CD4-positive, CD25-positive, alpha-beta regulatory T cell (primary cell): ENCODE measurements at places on chromosomes 3 and 15.

DNA sequence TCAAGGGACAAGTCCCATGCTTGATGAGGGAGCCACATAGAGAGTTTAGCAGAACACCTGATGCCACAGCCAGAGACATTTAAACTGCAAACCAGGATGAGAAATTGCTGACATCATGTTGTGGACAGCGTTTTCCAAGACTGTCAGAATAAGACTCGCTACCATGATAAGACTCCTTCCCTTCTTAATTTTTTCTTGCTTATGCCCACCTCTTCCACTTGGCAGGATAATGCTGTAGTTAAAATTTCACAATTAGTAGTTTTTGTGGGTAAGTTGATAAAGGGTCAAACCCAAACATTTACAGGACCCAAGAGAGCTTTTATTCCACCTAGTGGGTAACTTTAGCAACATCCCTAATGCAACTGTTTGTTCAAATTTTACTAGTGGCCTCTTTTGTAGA is 3.0 kb upstream of the PIAS1 start:
- DNase-seq, result no peak

DNA sequence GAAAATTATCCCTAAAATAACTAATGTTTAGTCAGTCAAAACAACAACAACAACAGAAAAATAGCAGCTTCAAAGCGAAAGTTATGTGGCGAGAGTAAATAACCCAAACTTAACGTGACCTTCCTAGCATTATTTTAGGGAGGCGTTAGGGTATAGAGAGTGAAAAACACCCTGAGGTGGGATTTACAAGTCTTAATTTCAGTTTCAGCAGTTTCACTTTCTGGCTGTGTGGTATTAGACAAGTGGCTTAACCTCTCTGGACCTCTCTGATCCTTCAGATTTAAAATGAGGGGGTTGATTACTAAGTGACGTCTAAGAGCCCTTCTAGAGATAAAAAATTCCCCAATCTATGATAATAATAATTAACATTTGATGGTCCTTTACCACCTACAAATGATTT is 291.2 kb downstream of the ZBTB20 start:
- no peak for DNase-seq

DNA sequence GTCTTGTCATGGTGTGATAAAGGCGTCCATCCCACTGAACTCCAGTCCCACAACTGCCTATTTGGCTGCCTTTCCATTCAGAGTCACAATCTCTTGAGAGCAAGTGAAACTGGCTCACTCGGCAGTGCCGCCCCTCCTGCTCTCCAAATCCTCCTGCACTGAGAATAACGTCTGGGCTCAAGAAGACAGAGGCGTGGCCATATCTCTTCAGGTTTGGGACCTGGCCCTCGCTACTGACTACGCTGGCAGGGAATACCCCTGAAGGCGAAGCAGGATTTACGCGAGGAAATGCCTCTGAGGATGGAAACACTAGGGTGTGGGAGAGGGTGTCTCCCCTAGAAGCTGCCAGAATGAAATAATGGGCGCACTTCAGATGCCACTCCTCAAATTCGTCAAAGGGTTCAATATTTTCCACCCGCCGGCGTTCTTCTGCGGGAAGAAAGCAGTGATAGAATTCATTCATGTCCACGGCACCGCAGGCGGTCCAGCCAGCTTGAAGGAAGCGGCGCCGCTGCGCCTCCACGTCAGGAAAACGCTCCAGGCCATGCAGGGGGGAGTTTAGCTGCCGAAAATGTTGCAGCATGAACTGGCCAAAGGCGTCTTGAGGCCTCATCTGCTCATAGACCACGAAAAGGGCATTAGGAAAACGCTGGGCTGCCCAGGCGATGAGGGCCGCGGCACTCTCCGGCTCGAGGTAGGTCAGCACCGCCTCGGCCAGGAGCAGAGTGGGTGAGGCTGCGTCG is 985 bp downstream of the LCMT2 start:
- DNase-seq, result peak; percentile 8

GRCh38 chr3:14555835-14556234 is 15.7 kb upstream of the GRIP2 start:
- no peak for DNase-seq

DNA sequence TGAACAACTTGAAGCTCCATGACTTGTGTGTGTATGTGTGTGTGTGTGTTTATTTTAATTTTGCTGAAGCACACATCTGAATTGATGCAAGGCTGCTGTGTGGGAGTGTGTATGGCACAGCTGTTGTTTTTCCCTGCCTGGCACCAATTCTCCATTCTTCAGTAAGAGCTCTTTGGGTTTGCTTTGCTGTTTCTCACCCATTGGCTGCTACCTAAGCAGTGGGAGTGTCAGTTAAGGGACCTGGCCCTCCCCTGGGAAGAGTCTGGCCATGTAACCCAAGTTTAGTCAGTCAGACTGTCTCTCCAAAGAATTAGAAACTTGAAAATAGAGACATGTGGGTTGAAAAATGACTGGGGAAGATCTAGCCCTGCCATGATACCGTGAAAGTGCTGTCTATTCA is 126.2 kb upstream of the SYNPR start:
- DNase-seq, result no peak

DNA sequence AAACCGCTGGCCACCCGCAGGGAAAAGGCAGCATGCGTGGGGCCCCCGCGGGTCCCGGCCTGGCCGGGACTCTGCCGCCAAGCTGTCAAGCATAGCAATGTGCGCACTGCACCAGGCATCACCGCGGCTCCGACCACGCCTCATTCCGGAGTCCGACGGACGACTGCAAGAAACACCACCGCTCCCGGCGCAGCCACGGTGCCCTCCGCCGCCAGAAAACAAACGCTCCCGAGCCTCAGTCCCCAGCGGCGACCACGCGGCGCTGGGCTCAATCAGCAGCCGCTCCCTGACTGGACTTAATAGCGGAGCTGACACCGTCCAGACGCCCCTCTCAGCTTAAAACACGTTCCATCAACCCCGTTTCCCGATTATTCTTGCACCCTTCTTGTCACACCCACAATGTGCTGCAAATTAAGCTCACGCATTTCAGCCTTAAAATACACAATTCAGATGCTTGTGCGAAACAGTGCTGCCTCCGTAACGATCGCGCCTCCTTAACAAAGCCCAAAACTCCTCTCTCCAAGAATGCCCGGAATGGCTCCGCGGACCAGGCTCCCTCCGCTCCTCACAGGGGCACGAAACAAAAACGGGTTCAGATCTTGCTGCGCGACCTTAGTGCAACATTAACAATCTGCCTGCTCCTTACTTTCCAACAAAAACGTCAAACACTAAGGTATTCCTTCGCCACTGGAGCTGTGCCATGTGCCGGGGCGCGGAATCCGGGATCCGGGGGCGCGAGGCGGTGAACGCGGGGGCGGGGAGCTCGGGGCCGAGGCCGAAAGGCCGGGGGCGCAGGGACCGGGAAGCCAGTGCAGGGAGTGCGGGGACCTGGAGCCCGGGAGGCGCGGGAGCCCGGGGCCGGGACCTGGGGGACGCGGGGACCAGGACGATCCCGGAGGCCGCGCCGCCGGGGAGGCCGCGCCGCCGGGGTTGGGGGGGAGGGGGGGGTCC is 655 bp downstream of the CYFIP1 start:
- peak; percentile 57 for DNase-seq

GRCh38 chr3:9047452-9048346 is 84.4 kb upstream of the RAD18 start:
- no peak for DNase-seq

DNA sequence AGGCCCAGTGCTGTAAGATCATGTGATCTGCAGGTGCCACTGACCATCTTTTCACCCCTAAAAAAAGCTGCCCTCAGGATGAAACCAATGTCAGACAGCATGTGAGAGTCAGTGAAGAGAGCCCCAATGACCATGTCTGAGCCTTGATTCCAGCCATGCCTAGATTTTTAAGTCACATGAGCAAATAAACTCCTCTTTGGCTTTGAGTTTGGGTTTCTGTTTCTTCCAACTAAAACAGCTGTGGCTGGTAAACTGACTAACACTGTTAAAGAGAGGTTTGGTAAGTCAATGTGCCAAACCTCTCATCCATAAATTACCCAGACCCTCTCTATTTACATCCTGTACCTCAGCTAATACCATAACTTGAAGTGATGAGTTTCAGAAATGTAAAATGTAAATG is 8.3 kb downstream of the MYO5A start:
- no peak for DNase-seq

- no peak for DNase-seq
Observed at GRCh38 chr3:8338424-8338823, 163.2 kb upstream of the LMCD1 start.

DNA sequence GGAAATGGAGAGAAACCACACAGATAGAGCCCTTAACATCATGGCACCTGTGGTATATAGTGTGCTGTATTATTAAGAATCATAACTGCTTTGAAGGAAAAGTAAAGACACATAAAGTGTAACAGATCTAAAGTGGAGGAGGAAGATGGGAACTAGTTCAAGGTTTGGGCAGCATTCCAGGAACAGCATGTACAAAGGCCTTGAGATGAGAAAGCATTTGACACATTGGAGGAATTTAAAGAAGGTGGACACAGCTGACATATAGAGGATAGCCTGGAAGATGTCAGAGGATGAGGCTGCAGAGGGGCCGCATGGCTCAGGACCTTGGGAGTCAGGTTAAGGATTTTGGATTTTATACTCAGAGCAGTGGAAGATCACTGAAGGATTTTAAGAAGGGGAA is 39.0 kb downstream of the LRTM1 start:
- no peak for DNase-seq

DNA sequence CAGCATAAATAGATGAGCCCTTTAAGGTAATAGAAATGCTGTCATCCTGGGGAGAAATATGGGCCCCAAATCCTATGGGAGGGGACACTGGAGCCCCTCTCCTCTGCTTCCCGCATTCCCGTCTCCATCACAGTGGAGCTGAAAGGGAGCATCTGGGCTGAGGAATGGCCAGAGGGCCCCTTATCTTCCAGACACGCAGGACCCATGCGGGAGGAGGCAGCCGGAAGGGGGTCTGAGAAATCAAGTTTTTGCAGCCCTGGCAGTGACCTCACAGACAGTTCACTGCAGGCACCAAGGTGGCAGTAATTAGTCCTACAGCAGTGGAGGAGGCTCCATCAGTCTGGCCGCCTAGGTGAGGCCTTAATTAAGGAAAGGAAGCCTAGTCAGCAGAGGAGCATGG is 80.2 kb downstream of the RAB11A start:
- DNase-seq, result no peak

DNA sequence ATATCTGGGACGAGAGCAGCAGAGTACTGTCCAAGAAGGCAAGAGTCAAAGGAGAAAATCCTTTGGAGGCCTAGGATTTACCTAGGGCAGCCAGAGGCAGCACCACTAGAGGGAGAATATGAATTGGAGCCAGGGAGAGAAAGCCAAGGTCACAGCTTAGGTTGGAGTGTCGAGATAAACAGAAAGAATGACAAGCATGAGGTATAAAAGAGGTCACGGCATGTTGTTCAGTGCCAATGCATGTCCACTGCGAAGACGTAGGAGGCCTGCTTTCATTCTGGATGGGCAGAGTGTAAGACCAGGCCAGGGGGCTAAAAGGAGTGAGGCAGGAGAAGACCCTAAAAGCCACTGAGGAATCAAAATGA is 47.2 kb downstream of the THBS1 start:
- no peak for DNase-seq

GRCh38 chr15:57146506-57147201 is 228.2 kb downstream of the TCF12 start:
- peak; percentile 71 for DNase-seq

DNA sequence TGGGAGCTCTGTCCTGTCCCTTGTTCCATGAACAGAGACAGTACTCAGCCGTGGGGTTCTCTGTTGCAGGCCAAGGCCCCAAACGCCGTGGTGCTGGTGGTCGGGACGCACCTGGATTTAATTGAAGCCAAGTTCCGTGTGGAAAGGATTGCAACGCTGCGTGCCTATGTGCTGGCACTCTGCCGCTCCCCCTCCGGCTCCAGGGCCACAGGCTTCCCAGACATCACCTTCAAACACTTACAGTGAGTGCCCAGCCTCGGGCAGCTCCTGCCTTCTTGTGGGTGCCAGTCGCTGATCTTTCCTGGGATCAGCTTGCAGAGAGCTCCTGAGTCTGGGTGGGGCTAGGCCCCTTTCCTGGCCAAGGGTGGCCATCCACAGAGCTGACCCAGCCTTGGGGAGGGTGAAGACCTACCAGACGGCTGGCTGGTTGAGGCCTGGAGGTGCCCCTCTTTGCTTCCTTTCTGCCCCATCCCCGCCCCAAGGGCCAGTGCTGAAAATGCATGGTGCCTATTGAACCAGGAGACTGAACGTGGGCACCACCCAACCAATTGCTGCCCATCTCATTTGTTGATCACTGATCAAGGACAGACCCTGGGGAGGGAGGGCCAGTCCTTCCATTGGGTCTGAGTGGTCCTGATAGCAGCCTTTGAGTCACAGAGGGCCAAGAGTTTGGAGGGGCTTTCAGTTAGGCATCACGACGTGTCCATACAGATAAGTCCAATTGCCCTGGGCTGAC is 106.9 kb downstream of the LRRK1 start:
- DNase-seq, result no peak

- no peak for DNase-seq
Observed at GRCh38 chr3:163773136-163773535, 1305.2 kb downstream of the SI start.

DNA sequence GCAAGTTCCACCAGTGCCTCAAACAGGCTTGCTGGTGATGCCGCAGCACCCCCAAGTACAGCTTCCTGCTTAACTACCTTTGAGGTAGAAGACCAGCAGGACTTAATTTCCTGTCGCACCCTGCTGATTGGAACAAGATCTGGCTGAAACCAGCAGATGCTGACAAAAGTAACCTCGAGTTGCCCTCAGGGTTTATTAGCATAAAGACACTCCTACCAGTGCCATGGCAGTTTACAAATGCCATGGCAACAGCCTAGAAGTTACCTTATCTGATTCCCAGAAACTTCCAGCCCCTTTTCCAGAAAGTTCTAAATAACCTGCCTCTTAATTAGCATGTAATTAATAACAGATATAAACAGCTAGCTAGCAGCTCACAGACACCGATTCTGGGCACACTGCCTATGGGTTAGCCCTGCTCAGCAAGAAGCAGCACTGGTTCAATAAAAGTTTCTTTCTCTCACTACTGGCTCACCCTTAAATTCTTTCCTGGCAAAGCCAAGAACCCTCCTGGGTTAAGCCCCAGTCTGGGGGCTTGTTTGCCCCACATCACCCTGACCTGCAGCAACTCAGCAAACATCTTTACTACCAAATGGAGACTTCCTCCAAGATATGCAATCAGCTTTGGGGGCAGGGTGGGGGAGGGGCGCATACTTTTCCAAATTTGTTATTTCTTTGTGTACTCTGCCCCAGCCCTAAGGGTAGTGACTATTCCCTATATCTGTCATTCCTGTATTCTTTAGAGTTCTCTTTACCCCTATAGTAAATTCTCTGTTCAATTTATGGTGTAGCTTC is 54.2 kb downstream of the MAP4 start:
- DNase-seq, result peak; percentile 85

- no peak for DNase-seq
Observed at GRCh38 chr3:149494759-149495580, 20.5 kb downstream of the TM4SF4 start.

GRCh38 chr3:177968891-177969290 is 567.3 kb upstream of the KCNMB2 start:
- no peak for DNase-seq

- DNase-seq, result no peak
Observed at GRCh38 chr3:129399895-129400357, 28.5 kb downstream of the EFCAB12 start.
